ENCODE measurements at places on chromosomes 2 and 18. TPM values are rescaled to one million over a fixed set of nuclear protein-coding genes. Genes with fewer than 3 reads are reported as not detected.

The GATA6 gene
- total RNA-seq: 1.9 TPM

The CSRNP3 gene
- total RNA-seq: 1.9 TPM

The AKAIN1 gene
- total RNA-seq: not detected

The POMC gene
- not detected for total RNA-seq

DNA sequence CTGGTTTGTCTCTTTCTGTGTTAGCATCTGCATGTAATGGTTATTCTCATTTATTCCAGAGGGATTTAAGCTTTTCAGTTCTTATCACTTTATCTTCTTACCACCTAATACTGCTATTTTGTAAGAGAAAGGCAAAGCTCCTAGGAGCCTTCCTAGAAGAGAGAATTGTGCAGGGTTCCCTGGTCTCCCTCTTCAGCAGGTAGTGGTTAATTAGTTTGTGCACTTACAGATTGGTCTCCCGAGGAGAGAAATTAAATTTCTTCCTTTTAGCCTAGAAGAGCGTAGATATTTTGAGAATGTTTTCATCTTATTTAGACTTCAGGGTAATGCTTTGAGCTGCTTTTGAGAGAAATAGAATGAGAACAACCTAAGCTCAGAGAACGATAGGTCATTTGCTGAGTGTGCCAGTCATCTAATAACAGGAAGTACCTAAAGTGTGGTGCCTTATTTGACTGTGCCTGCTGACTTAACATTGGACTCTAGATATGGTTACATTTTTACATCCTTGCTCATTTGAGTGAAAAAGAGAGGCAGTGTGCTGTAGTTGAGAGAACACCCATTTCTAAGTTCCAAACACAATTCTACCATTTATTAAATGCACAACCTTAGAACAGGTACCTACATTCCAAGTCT lies 651.4 kb downstream of the STK39 start:
- no peak for DNase-seq

GRCh38 chr2:200330351-200331060 lies 24.0 kb downstream of the SPATS2L start:
- DNase-seq: no peak

DNA sequence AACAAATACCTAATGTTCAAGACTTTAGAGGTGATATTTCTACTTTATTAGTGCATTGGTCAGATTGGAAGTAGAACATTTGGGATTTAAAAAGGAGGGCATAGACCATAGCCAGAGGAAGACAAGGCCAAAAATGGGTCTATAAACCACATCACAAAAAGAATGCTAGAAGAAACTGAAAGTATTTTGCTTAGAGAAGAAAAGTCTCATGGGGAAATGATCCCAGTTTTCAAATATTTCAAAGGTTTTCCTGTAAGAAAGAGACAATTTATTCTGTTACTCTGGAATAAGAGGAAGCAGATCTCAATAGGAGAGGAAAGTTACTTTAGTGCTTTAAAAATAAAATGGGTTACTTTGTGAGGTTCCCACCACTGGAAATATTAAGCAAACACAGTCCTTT lies 341.4 kb downstream of the TNS1 start:
- DNase-seq: no peak

The CTAGE1 gene
- total RNA-seq: not detected

GRCh38 chr2:80519121-80519643 lies 214.6 kb upstream of the LRRTM1 start:
- no peak for DNase-seq

The SNED1 gene
- total RNA-seq: 17.6 TPM

GRCh38 chr2:196591004-196591403 lies 48.5 kb upstream of the CCDC150 start:
- DNase-seq: no peak

- no peak for DNase-seq
Observed at GRCh38 chr2:46131-46470, 204 bp downstream of the FAM110C start.

The ITPRIPL1 gene
- 0.86 TPM for total RNA-seq
